ENCODE measurements at places on chromosomes 3 and 15.

DNA sequence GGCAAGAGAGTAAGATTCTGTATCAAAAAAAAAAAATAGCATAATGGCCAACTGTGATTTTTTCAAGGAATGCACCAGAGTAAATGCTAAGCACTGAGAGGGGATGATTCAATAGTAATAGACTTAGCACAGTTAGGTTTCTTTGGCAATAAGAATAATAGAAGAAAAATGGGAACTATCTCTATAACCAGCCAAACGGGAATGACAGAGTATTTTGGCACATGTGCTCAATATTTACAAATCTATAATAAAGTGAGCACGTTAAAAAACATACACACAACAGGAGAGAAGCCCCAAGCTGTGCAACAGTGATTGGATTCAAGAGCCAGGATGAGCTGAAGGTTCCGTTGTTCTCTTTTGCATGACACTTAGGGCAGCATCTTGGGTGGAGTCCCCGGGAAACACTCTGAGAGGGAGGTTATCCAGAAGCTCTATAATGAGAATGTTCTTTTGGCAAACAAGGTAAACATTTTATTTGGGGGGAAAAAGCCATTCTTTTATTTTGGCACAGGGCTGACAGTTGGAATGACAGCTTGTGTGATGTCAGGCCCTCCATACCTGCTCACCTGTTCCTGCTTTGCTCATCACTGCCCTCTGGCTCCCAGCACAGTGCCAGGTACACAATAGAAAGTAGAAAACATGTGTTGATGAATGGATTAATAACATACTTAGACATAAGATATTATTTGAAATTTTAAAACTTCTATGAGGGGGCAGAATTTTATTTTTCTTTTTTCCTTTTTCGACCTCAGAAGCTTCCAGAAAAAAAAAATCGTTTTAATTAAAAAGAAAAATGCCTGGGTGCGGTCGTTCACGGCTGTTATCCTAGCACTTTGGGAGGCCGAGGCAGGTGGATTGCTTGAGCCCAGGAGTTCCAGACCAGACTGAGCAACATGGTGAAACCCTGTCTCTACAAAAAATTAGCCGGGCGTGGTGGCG, 44.0 kb upstream of the MUC4 start:
- DNase-seq: no peak

DNA sequence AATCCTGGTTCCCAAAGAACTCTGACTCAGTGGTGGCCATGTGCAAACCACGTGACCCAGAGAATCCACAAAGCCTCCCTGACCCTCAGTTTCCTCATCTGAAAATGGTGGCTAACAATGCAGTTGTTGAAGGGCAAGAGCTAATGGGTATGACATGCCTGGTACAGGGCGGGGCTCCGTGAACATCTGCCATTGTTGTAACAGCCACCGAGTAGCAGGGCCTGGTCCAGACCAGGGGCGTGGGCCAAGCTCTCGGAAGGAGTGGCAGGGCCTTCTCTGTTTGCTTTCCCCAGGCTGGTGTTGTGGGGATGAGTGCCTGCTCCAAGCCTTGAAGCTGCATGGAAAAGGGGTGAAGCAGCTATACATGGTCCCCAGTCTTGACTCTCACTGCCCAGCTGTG, 13.4 kb downstream of the MAPKAPK3 start:
- DNase-seq: no peak

- no peak for DNase-seq
Measured at GRCh38 chr3:70273492-70273891, 38.9 kb downstream of the MDFIC2 start.

GRCh38 chr3:108518895-108519294, 8.5 kb upstream of the MYH15 start:
- peak; percentile 9 for DNase-seq

GRCh38 chr3:194323785-194324735, 27.1 kb downstream of the CPN2 start:
- no peak for DNase-seq

DNA sequence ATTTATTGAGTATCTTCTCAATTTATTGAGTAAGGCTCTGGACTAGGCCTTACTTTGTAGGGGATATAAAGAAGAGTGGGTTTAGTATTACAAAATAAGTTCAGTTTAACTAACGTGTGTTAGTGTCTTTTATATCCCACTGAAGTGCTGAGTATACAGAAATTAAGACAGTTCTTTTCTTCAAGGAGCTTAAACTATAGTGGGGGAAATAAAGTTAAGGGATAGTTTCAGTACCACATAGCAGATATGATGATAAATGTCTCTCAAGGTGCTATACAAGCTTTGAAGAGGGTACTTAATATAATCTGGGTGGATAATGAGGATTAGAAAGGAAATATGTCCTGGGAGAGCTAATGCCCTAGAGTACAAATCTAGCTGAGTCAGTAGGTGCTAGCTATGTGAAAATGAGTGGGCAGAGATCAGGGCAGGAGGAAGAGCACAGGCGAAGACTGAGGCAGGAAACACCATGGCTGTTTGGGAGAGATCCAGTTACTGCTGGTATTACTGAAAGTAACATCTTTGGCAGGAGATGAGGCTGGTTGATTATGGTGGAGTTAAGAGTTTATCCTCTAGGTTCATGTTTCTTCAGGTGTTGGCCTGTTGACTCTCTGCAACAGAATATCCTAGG, 46.0 kb downstream of the TEX9 start:
- no peak for DNase-seq

GRCh38 chr15:58616171-58616570, 133.3 kb downstream of the ADAM10 start:
- DNase-seq: no peak

DNA sequence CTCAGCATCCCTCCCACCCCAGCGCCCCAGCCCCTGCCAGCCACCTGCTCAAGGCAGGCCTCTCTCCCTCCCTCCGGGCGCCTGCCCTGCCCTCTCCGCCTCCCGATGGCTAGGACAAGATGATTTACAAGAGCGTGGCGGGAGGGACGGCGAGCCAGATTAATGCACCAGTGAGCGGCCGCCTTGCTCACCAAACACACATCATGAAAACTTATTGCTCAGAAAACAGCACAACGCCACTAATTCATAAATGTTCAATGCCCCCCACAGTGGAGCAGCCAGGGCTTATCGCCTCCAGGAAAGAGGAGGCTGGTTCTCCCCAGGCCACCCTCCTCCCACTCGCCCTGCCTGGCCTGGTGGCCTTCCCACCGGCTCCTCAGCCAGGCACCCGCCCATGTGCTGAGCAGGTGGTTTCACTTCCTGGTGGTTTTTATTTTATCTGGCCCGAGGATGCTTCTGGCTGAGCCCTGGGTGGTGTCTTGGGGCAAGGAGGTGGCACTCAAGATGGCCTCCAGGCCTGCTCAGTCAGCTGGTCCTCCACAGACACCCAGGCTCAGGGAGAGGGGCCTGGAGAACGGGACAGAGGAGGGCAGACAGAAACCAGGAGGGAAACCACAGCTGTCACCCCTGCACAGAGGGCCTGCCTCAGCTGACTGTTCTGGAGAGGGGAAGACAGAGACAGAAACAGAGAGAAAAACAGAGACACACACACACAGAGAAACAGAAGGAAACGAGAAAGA, 284.9 kb downstream of the UACA start:
- no peak for DNase-seq

DNA sequence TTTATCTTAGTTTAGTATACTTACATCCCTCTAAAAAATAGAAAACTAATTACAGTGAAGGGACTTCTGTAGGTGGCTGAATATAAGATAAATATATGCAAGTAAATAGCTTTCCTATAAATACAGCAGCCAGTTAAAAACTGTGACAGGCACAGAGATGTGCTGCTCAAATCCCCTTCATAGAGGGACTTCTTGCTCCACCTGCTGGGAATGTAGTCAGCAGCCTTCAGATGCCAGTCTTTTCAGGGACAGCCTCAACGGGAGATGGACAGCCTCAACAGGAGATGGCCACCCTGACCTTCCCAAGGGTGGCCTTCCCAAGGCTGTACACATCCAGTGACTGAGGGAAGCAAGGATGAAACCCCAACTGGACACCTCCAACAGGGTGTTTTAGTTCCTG, 15.7 kb upstream of the PRR23E start:
- DNase-seq: no peak

GRCh38 chr3:57268416-57268815, 24.1 kb downstream of the ASB14 start:
- DNase-seq: no peak

GRCh38 chr15:80059786-80060355, 395 bp downstream of the ZFAND6 start:
- peak; percentile 49 for DNase-seq

DNA sequence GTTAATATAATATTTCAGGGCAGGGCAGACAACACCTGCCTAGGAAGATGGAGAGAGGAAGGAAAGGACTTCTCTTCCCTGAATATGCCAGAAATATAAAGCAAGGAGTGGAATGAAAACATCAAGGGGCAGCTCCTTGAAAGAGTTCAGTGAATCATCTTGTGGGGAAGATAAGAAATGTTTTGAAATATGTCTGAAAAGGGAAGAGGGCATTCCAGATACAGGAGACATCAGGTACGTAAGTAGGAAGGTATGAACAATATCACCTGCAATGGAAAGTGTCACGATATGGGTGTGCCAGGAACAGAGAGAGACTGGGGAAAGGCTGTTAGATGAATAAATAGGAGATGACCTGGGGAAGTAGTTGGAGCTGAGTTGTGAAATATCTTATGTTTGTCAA, 75.8 kb upstream of the WDR72 start:
- DNase-seq: no peak

- peak; percentile 48 for DNase-seq
Measured at GRCh38 chr3:112555535-112556170, 6.1 kb downstream of the ATG3 start.

DNA sequence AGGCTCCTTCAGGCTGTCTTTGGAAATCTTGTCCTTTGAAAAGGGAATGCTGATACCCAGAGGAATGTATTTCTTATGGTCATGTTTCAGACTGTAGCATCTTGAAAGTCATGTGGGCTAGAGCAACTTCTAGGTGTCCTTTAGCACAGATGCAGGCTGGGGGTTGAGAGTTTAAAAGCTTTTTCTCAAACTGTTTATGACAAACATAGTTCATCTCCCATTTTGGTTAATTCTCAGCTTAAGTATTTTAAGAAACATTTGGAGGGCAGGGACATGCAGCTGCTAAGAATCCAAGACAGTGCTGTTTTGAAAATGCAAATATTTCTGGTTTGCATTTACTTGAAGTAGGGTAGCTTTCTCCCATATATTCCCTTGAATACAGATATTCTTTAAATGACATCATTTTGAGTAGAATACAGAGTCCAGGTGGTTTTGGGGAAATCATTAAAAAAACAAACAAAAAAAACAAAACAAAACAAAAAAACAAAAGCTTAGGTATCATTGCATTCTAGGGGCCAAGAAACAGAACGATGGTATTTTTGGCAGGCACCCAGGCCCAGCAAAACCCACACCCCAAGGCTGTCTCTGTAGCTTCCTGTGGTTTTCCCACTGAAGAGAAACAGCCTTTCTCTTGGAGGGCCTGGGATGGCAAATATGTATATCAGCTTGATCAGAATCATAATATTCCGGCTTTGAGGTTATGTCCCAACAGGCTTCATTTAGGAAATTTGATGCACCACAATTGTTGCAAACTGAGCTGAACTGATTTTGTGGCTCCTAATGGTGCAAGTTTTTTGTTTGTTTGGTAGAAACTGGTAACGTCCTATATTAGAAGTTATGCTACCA, 120.0 kb downstream of the ATG7 start:
- no peak for DNase-seq

- DNase-seq: peak; percentile 72
Measured at GRCh38 chr3:11803977-11804892, 42.5 kb downstream of the TAMM41 start.

GRCh38 chr3:8554696-8555095, 53.1 kb downstream of the LMCD1 start:
- DNase-seq: no peak

- no peak for DNase-seq
Measured at GRCh38 chr3:97954228-97954827, 17.9 kb downstream of the RIOX2 start.

- no peak for DNase-seq
Measured at GRCh38 chr3:124469555-124469954, 260.7 kb upstream of the UMPS start.

DNA sequence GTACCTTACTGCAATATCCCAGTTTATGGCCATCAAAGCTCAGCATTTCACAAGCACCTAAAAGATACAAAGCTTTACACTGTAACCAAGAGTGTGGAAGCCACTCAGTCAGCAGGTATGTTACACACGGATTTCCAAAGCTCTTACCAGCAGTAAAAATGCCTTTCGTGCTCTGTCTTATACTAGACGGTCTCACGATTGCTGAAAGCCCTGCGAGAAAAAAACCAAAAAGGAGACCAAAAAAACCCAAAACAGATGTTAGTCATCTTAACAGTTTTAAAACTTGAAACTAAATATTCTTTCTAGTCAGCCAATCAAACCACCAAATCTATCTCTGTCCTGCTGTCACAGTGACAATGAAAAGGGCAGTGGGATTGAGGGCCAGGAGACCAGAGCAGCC, 39.0 kb downstream of the TAMM41 start:
- no peak for DNase-seq

DNA sequence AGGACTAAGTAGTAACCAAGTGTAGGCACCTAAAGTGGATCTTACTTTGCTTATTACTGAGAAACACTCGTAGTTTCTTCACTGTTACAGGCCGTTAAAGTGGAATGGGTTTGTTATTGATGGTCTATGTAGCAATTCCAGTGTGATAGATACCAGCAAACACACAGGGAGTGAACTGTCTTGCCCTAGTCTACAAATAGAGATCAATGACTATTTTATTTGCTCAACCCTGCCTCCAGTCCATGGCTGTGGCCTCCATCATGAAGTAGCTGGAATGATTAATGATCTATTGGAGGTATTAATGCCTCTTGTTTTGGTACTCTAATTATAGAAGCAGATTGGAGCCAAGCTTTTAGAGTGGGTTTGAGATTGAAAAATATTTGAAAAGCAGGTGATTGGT, 362.7 kb upstream of the AZI2 start:
- DNase-seq: no peak

- DNase-seq: no peak
Measured at GRCh38 chr3:66000506-66000905, 38.2 kb downstream of the MAGI1 start.

- no peak for DNase-seq
Measured at GRCh38 chr3:162491952-162492351, 995.3 kb downstream of the OTOL1 start.

GRCh38 chr3:43270078-43270477, 16.3 kb upstream of the SNRK start:
- DNase-seq: no peak

GRCh38 chr3:25782636-25782937, 656 bp downstream of the NGLY1 start:
- no peak for DNase-seq

DNA sequence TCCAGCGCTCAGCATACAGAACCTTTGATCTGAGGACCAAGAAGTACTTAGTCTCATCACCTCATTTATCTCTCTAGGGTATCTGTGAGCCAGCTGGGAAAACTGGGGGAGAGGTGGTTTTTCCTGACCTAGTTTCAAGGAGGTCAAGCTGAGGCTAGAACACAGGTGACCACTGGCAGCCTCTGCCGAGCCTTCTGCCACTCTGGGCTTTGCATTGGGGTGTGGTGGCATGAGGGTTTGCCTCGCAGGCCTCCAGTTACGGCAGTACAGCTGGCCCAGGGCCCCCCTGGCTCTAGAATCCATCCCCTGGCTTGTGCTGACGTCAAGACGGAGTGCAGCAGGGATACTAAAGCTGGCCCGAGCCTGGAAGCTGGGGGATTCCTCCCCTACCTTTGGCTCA, 34.7 kb upstream of the CDCP1 start:
- DNase-seq: no peak
